ENCODE measurements at places on chromosomes 2 and 18.
A peak's percentile ranks its signal among the peaks of the same experiment; 100 is the strongest.

DNA sequence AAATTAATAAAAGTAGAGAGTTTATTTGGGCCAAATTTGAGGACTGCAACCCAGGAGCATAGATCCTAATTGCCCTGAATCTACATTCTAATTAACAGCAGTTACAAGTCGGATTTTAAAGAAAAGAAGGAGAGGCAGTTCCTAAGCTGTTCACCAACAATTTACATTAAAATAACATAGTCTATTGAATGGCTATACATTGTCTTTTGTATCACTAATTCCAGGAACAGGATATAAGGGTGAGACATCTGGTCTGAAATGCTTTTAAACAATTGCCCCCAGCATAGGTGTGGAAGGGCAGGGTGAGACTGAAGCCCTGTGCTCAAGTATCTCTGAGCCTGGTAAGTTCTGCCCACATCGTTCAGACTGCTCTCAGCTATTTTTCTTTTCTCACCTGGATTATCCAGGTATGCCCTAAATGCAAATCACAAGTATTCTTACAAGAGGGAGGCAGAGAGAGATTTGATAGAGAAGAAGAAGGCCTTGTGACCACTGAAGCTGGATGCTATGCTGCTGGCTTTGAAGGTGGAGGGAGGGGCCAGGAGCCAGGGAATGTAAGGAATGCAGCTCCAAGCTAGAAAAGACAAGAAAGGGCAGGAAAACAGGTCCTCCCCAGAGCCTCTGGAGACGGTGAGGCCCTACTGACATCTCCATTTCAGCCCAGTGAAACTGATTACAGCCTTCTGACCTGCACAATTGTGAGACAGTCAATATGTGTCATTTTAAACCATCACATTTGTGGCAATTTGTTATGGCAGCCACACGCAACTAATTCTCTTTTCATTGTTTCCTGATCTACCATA is 189.4 kb upstream of the ARL4C start:
- DNase-seq: no peak

DNA sequence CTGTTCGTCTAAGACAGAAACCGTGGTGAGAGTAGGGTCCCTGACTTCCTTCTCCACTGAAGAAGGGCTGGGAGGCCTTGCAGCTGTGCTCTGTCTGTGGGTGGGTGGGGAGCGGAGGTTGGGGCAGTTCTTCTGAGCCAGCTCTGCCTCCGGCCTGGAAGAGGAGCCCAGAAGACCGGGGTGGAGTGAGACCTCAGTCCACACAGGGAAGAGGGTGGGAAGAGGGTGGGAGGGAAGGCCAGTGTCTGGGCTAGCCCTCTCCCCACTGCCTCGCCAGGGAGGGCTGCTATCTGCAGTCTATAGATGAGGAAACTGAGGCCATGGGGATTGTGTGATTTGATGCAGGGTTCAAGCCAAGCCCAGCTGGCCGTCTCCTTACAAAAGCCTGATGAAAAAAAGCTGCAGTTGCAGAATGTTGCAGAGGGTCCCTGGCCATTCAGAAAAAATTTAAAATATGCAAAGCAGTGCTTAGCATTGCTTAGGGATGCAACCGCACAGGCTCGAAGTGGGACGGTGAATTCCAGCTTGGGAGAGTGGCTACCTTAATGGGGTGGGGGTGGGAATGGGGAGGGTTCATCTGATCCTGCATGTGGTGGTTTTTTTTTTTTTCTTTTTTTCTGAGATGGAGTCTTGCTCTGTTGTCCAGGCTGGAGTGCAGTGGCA is 181.6 kb upstream of the HS6ST1 start:
- DNase-seq: peak; percentile 18

- DNase-seq: no peak
These were observed 214.6 kb downstream of the NCK2 start for GRCh38 chr2:105959357-105959756.

DNA sequence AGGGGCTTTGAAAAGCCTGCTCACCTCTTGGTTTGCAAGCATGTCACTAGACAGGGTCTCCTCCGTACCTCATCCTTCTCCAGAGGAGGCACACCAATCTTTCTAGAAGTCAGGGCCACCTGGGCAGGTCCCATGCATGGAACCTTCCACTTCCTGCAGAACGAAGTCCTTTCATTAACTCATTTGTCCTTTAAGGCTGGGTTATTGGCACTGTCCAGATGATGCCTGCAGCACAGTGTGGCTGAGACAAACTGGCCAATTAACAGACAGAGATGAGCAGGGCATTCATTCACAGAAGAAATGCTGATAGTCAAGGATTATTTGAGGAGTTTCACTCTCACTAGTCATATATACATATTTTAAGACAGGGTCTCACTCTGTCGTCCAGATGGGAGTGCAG is 245.3 kb downstream of the TFCP2L1 start:
- no peak for DNase-seq

GRCh38 chr2:204663816-204664425 is 118.6 kb downstream of the PARD3B start:
- no peak for DNase-seq

DNA sequence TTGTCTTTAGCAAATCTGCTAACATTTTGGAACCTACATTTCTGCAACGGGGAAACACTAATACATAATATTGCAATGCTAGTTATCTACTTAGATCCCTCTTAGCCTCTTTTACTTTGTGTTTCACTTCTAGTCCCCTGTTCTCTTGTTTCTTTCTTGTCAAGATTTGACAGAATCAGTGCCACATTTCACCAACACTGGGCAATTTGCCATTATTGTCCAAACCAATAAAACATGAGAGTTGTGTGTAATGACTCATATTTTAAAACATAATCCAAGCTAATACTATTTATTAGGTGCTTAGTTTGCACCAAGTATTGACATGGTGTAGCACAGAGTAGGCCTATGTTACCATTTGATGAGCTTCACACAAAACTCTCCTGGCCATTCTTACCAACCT is 33.7 kb upstream of the ACVR1C start:
- DNase-seq: no peak

DNA sequence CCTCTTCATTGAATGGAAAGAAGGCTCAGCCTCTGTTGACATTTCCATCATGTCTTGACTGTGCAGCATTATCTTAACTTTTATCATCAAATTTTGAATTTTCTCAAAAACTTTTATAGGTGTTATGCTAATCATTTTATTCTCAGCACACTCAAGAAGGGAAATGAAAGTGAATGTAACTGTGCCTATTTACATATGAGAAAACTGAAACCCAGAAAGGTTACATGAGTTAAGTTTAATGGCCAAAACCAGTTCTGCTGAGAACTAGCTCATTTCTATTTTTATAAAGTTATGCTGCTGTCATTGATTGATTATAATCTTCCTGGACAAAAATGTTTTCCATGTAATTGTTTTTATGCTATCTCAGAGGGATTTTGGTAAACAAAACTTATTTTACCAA is 618.8 kb upstream of the NRXN1 start:
- no peak for DNase-seq

GRCh38 chr2:222159221-222159620 is 139.6 kb downstream of the PAX3 start:
- no peak for DNase-seq

GRCh38 chr2:24821433-24821891 is 28.2 kb downstream of the CENPO start:
- no peak for DNase-seq

- DNase-seq: no peak
These were observed 338.0 kb downstream of the NYAP2 start for GRCh38 chr2:225737556-225737955.

GRCh38 chr2:217150236-217150635 is 290.4 kb upstream of the TNP1 start:
- DNase-seq: no peak

DNA sequence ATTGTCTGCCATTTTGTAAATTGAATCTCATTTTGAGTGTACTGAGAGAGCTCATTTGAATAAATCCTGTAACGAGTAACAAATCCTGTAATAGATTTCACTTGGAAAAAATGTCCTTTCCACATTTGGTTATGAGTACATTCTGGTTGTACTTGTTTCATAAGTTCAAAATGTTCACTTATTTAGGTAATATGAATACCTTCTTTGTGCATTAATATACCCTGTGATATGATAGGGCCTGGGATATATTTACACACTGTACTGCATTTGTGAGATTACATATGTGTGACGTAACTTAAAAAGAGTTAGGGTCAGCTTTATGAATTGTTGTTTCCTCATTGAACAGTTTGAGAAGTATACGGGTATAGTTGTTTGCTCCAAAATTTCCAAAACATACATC is 16.1 kb downstream of the AGFG1 start:
- no peak for DNase-seq

GRCh38 chr2:233429175-233429897 is 75.0 kb downstream of the DGKD start:
- no peak for DNase-seq

GRCh38 chr18:24214144-24214543 is 75.3 kb downstream of the CABYR start:
- DNase-seq: no peak

DNA sequence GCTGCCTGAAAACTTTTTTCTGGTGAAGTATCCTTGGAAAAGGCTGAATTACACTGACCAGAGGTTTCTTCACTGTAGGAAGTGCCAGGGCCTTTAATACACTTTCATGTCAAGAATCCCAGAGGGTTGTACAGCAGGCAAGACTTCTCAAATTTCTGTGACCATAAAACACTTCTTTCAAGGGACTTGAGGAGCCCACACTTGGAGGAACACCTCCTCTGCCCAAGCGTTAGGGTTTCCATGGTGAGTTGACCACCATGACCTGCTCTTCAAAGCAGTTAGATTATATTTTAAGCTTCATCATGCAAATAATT is 12.9 kb upstream of the SALL3 start:
- no peak for DNase-seq

- no peak for DNase-seq
These were observed 212.2 kb upstream of the RAB12 start for GRCh38 chr18:8397034-8397433.

DNA sequence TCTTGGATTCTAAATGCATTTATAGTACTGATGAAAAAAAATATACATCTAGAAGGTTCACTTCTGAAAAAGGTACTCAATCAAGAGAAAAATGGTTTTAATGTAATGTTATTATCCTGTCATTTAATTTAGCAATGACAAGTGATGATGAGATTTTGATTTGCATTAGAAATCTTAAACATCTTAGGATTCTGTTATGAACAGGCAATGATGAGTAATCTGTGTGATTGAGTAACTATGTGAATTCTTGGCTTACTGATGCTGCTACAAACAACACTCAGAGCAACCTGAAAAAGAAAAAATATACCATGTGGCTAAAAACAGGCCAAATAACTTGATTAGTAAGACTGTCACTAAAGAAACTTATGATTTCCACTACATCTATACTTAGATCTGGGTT is 30.1 kb downstream of the RBKS start:
- DNase-seq: no peak

- DNase-seq: no peak
These were observed 39.9 kb upstream of the CDC42EP3 start for GRCh38 chr2:37711308-37711731.
